ENCODE measurements at places on chromosomes 7 and 10. TPM values are rescaled to one million over a fixed set of nuclear protein-coding genes. Genes with fewer than 3 reads are reported as not detected.

The SPDYE5 gene
- not detected for total RNA-seq

The ACBD7 gene
- 4.6 TPM for total RNA-seq

The ZNF117 gene
- 6.5 TPM for total RNA-seq

The DPYSL4 gene
- 2.3 TPM for total RNA-seq

The BZW2 gene
- 119 TPM for total RNA-seq

The PROSER2 gene
- total RNA-seq: 6.5 TPM

The NPY4R gene
- total RNA-seq: not detected

The PON1 gene
- not detected for total RNA-seq

The PAXIP1 gene
- 8.7 TPM for total RNA-seq

The SFTPA1 gene
- not detected for total RNA-seq

The HYAL4 gene
- total RNA-seq: not detected

The NRF1 gene
- total RNA-seq: 12.7 TPM

The ZNF365 gene
- 7.8 TPM for total RNA-seq

The MYH16 gene
- 0.30 TPM for total RNA-seq

The MINDY4 gene
- total RNA-seq: 3.8 TPM

The UBN2 gene
- total RNA-seq: 7.1 TPM

The ZNF680 gene
- 11.1 TPM for total RNA-seq

The FAM25C gene
- not detected for total RNA-seq

The ZPBP gene
- total RNA-seq: not detected

The IFIT1B gene
- not detected for total RNA-seq

The AZGP1 gene
- not detected for total RNA-seq

The LIPJ gene
- not detected for total RNA-seq

The MSS51 gene
- 0.65 TPM for total RNA-seq

The IDI2 gene
- total RNA-seq: not detected

Measured in epithelial cell of umbilical artery (primary cell).